ENCODE measurements at places on chromosomes 11 and 22. TPM values are rescaled to one million over a fixed set of nuclear protein-coding genes. Genes with fewer than 3 reads are reported as not detected.

DNA sequence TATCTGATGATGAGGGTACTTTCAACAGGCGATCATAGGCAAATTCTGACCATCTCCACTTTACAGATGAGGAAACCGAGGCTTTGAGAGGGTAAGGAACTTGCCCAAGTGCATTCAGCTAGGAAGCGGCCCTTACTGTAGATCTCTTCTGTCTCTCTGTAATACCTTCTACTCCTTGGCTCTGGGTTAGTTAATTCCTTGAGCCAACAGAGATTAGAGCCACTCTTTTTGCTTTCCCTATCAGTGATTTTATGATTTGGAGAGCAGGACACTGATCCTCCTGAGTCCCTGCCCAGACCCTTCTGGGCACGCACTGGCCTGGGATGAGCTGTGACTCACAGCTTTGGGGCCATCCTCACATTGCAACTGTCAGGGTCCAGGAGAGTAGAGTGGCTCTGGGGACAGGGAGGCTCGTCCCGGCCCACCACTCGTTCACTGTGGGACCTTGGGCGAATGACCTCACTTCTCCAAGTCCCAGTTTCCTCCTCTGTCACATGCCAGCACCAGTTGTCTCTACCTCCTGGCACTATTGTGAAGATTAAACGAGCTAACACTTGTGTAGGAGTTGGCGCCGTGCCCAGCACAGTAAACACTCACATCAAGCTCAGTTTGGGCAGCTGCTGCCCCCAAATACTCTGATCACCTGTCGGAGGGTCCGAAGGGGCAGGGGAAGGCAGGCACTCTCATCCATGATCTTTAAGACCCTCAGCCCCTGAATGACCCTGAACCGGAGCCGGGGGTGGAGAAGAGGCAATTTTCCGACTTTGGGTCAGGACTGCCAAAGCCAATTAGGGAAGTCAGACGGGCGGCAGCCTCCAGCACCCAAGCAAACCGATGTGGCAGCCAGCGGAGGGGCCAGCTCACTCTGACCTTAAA is 235.0 kb downstream of the MIAT start:
- no peak for DNase-seq

The LAYN gene
- total RNA-seq: 92.2 TPM

The YAP1 gene
- total RNA-seq: not detected

DNA sequence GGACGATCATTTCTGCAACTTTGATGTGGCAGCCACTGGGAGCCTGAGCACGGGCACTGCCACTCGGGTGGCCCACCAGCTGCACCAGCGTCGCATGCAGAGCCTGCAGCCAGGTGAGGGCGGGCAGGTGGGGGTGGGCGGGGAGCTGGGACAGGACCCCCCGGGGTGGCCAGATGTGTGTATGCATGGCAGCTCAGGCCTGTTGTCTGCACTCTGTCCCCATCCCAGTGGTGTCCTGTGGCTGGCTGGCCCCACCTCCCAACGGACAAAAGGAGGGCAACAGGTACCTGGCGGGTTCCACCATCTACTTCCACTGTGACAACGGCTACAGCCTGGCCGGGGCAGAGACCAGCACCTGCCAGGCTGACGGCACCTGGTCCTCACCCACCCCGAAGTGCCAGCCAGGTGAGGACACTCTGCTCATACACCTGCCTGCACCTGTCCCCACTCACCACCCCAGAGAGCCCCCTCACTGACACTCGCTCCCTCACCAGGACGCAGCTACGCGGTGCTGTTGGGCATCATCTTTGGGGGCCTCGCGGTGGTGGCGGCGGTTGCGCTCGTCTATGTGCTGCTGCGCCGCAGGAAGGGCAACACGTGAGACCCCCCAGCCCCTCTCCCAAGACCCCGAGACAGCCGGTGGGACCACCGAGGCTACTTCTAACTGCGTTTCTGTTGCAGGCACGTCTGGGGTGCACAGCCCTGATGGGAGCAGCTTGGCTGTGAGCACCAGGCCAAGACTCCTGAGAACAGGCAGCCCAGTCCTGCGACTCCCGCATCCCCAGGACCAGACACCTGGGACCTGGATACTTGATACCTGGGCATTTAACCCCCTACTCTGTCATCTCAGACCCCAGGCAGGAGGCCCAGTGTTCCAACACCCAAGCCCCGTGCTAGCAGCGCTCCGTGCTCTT is 6.7 kb downstream of the SUSD2 start:
- DNase-seq: no peak

DNA sequence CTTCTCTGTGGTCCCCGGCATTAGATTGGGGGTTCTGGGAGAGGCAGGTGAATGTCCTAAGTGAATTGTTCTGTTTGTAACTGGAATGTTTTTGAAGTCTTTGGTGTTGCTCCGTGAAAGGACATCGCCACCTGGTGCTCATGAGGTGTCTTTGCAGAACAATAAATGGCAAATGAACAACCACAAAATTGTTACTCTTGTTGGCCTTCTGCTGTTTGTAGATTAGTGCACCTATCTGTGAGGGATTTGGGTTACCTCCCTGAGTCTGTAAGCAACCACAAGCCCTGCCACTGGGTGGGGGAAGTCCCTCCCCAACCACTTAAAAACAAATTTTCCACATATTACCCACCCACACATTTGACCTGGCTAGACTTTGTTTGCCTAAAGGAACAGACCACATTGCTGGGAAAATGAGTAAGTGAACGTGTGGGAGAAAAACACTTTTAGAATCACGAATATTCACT is 4.7 kb downstream of the MPEG1 start:
- DNase-seq: peak; percentile 50

The IGLL1 gene
- not detected for total RNA-seq

The OR8D4 gene
- not detected for total RNA-seq

The ANGPTL5 gene
- total RNA-seq: not detected

The MAPK8IP2 gene
- total RNA-seq: 0.11 TPM

The MEI1 gene
- total RNA-seq: 28.4 TPM

GRCh38 chr22:40433416-40434090 is 63.2 kb downstream of the SGSM3 start:
- no peak for DNase-seq

DNA sequence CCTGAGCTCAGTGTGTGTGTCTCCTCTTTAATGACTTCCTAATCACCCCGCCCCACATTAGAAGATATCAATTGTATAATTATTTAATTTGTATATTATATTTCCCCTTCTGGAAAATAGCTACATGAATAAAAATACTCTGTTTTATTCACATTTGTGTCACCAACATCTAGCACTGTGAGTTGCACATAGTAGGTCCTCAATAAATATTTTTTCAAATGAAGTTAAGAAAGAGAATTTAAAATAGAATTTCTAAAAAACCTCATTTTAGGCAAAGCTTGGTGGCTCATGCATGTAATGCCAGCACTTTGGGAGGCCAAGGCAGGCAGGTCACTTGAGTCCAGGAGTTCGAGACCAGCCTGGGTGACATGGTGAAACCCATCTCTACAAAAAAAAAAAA is 59.7 kb downstream of the FAM83F start:
- no peak for DNase-seq

GRCh38 chr11:76151556-76152085 is 54.7 kb downstream of the WNT11 start:
- no peak for DNase-seq

The FJX1 gene
- total RNA-seq: 1.4 TPM

DNA sequence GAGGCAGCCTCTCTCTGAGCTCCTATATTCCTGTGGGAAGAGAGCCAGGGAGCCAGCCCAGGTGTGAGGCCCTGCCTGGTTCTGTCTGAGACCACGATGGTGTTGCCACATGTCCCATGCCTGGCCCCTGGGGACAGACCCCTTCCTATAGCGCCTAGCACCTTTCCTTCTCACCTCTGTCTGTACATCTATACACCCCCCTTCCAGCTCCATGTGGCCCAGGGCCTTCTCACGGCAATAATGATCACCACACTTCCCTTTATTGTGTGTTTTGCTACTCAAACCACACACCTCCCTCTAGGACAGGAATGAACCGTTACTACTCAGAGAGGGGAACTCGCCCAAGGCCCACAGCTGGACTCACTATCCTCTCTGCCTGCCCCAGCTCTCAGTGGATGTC is 12.8 kb downstream of the CD82 start:
- DNase-seq: peak; percentile 28

DNA sequence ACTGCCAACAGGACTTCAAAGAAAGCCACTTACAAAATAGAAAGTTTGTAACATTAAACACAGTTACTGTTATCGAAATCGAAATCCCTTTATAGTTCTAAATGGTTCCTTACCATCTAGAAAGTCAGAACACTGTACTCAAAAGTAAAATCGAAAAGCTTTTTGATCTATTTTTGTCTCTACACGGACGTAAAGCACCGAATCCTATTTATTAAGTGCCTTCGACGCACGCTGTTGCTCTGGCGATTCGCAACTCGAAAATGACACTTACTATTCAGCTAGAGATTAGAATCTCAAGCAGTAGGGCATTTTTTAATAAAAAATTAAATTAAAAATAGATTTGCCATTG is 78.3 kb downstream of the LARGE1 start:
- DNase-seq: no peak

DNA sequence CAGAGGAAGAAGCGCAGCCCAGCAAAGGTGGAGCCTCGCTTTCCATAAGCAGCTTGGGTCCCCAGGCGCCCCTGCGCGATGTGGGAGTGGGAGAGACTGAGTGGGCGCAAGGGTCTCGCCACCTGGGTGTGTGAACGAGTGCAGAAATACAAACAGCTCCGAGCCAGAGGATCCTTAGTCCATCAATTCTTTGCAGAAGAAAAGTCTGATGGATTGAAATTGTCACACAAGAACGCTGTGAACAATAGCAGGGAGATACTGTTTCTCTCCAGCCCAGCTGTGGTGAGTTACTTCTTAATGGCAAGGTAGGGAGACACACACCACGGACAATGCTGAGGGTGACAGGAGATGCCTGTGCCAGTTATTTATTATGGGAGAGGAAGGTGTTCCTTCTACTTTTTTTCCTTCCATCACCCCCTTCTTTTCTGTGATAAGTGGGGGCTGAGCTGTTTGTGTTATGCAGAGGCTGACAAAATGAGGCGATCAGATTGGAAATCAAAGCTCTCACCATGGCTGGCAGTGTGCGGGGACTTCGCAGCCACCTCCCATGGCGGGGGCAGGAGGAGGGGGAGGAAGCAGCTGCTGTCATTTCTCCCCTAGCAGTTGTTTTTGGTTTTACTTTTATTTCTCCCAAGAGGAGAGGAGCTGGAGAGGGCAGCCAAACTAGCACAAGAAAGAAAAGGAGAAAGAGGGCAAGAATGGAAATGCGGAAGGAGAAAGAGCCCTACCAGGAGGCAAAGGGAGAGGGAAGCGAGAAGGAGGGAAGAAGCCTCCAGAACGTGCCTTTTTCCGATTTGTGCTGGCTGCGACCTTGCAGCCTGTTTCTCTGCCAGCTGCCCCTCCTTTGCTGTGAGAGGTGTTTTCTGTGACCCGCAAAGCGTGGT is 755.8 kb downstream of the NTM start:
- peak; percentile 29 for DNase-seq

DNA sequence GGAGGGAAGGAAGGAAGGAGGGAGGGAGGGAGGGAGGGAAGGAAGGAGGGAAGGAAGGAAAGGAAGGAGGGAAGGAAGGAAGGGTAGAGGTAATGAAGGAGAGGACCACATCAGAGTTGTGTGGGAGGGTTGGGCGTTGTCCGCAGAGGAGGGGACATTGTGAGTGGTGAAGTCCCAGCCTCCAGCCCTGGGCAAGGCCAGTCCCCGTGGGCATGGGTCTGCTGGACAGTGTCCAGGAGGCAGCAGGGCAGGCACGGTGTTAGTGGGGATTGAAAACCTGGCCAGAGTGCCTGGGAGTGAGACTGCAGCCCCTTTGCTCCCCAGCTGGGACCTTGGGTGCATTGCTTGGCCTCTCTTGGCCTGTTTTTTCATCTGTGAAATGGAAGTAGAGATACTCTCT is 1462.3 kb downstream of the BRD1 start:
- DNase-seq: no peak

GRCh38 chr11:47889714-47890441 is 41.7 kb upstream of the NUP160 start:
- no peak for DNase-seq

The SLC25A45 gene
- 14.4 TPM for total RNA-seq

The PAX6 gene
- total RNA-seq: not detected

- no peak for DNase-seq
Measured at GRCh38 chr11:129443276-129443675, 67.6 kb downstream of the BARX2 start.

The KRTAP5-10 gene
- total RNA-seq: not detected

The PIK3IP1 gene
- 19.6 TPM for total RNA-seq

DNA sequence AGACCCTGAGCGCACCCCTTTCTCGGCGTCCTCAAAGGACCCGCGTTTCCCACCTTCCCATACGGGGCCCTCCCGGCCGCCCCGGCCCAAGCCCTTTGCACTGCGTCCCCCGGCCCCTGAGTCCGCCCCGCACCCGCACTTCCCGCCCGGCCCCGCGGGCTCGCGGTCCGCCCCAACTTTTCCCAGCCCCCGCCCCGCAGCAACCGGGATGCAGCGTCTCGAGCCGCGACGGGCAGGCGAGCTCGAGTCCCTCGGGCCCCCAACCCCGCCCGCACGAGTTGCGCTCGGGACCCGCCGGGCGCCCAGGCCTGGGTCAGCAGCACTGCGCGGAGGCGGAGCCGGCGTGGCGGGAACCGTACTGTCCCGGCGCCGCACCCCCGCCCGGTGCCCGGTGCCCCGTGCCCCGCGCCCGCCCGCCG is 371 bp downstream of the SMCO4 start:
- no peak for DNase-seq

GRCh38 chr11:134818516-134818915 is 406.5 kb upstream of the B3GAT1 start:
- DNase-seq: no peak

DNA sequence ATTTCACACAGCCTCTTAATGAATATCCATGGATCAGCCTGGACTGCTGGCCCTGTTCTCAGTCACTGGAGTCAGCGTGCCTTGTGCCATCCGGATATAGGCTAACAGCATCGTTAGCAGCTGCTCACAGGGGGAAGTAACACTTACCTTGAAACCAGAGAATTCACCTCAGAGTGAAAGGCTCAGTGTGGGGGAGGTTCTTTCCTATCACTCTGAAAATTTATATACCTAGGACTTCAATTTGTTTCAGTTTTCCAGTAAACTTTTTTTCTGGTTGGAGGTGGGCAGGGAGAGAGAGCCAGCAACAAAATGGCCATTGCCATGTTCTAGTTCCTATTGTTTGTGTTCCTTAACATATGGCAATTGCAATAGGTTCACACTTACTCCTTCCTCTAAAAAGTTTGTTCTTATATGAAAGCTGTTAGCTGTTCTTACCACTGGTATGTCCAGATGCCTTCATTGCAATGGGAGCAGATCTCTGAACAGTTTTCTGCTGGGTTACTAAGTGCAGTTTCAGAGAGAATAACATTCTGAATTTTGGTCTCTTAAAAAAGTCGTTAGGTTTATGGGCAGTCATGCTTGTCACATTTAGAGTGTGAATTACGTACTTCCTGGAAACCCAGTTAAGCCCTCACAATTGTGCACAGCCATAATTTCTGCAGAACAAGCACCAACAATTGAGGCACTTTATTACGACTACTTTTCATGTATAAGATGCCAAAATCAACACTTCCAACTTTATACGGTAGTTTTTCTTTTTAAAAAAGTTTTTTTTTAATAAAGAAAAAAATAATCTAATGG is 247.6 kb downstream of the CADM1 start:
- DNase-seq: peak; percentile 5

GRCh38 chr11:69445131-69445470 is 36.4 kb upstream of the LINC01488 start:
- DNase-seq: no peak

- no peak for DNase-seq
Measured at GRCh38 chr11:32450372-32450771, 15.0 kb upstream of the WT1 start.

The OR52E8 gene
- not detected for total RNA-seq

The C22orf42 gene
- total RNA-seq: not detected

All from activated CD8-positive, alpha-beta T cell treated with anti-CD3 and anti-CD28 coated beads for 36 hours (primary cell).